NCI-H2081 treated with DMSO at 0.1 percent for 48 hours (cell line): ENCODE measurements at places on chromosomes 5 and 9.
A peak's percentile ranks its signal among the peaks of the same experiment; 100 is the strongest.

DNA sequence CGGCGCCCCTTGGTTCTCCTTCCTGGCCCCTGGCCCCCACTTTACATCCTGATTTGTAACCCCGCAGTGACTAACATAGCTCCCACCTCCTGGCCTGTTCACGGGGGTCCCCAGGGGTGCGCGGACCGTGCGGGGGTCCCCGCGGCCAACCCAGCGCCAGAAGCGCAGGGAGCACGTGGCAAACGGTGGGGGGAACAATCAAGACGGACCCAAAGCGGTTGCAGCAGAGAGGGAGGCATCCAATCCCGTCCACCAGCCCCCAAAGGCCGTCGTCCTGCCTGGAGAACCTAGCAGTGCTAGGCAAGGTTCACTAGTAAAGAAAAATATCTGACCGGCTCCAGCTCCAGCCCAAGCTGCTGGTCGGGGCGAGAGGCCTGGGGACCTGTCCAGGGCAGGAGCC, 201.5 kb downstream of the AUH start:
- DNase-seq, result no peak

GRCh38 chr5:111932628-111933027, 175.6 kb upstream of the NREP start:
- no peak for DNase-seq

DNA sequence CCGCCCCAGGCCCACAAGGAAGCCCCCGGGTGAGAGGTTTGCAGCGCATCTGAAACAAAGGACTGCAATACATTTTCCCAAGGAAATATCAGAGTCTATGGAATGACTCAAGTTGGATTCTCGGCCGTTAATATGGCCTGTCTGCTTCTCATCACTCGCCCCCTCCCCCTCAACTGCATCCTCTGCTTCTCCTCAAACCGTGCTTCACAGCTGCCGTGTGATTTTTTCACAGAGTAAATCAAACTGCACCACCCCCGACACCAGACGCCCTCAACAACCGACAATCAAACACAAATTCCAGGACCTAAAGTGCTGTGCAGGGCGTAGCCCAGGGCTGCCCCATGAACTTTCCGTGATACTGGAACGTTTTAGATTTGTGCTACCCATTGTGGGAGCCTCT, 176.9 kb downstream of the ROR2 start:
- DNase-seq, result no peak

GRCh38 chr5:79413112-79413511, 100.8 kb downstream of the HOMER1 start:
- no peak for DNase-seq

- DNase-seq, result peak; percentile 83
Measured at GRCh38 chr5:21919414-21920022, 933.6 kb downstream of the CDH12 start.

GRCh38 chr5:123429993-123430392, 6.8 kb upstream of the CEP120 start:
- DNase-seq, result no peak
